ENCODE measurements at places on chromosomes 3 and 15. TPM values are rescaled to one million over a fixed set of nuclear protein-coding genes. Genes with fewer than 3 reads are reported as not detected.

DNA sequence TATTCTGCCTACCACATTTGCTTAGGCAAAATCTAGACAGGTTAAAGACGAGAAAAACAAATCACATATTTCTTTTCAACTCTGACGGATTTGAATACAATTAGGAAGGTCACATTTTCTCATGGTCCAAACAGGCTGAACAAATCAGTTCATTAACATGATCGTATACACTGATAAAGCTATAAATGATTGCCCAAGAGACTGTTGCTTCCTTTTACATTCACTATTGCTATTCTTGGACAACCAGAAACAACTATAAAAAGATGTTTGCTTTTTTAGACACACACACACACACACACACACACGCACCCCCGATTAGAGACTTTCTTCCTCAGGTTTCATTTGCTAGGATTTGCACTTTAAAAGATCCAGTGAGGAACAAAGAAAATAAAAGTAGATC, 122.3 kb upstream of the BHLHE40 start:
- no peak overlapping the region for H3K27ac ChIP-seq
- H3K4me1 ChIP-seq = peaks cover 7% of the 10 kb centered on the region
- DNase-seq = no peak
- no peak overlapping the region for H3K4me3 ChIP-seq

DNA sequence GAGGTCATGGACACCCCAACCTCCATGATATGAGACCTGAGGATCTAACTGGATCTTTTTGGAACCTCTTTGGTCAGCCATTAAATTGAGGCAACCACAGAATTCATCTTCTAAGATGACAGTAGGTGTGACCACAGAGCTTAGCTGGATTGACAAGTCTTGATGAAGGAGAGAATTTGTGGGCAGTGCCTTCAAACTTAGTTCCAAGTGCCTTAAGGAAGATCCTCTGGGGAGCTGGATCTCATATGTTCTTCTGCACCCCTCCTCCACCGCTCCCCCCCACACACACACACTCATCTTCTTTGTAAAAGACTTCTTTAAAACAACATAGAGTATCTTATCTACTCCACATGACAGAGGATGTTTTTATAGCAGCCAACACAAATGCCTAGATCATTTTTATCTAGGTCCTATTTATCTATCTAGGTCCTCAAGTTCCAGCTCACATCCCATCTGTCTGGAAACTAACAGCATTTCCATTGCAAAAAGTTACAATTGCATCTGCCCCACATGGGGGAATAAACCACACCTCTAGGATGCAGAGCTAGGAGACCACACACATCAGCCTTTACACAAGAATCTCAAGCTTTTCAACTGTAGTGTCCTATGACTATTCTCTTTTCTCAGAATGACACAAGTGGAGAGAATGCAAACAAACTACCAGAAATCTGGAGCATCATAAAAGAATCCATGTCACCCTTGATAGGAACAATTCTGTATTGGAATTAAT, 37.4 kb downstream of the WWTR1 start:
- DNase-seq = no peak
- H3K27me3 ChIP-seq = no peaks in the 10 kb centered on the region
- H3K4me1 ChIP-seq = peaks cover 95% of the 10 kb centered on the region
- peak overlapping the region; percentile 67 for H3K27ac ChIP-seq
- H3K4me3 ChIP-seq = no peak overlapping the region

- no peaks in the 10 kb centered on the region for H3K27me3 ChIP-seq
- H3K4me1 ChIP-seq = no peaks in the 10 kb centered on the region
- no peak for DNase-seq
- H3K4me3 ChIP-seq = no peak overlapping the region
These were observed 201.6 kb downstream of the EDEM1 start for GRCh38 chr3:5389057-5389456.

GRCh38 chr3:77933926-77934325, 894.0 kb downstream of the ROBO2 start:
- DNase-seq = no peak
- no peak overlapping the region for H3K4me3 ChIP-seq
- no peaks in the 10 kb centered on the region for H3K27me3 ChIP-seq
- H3K27ac ChIP-seq = no peak overlapping the region
- H3K4me1 ChIP-seq = no peaks in the 10 kb centered on the region

GRCh38 chr3:111882799-111883198, 23.7 kb downstream of the PHLDB2 start:
- peaks cover 8% of the 10 kb centered on the region for H3K36me3 ChIP-seq
- H3K27me3 ChIP-seq = no peaks in the 10 kb centered on the region
- no peak overlapping the region for H3K27ac ChIP-seq
- H3K4me3 ChIP-seq = no peak overlapping the region

- H3K27ac ChIP-seq = no peak overlapping the region
- H3K4me3 ChIP-seq = peak overlapping the region; percentile 15
- H3K4me1 ChIP-seq = peaks cover 7% of the 10 kb centered on the region
- no peaks in the 10 kb centered on the region for H3K36me3 ChIP-seq
These were observed 131.2 kb downstream of the RAP2B start for GRCh38 chr3:153293265-153293664.

GRCh38 chr3:106748472-106749262, 628.6 kb upstream of the CCDC54 start:
- DNase-seq = no peak
- H3K4me1 ChIP-seq = peaks cover 3% of the 10 kb centered on the region
- no peaks in the 10 kb centered on the region for H3K36me3 ChIP-seq

- no peak overlapping the region for H3K27ac ChIP-seq
- no peaks in the 10 kb centered on the region for H3K36me3 ChIP-seq
- no peak for DNase-seq
- no peaks in the 10 kb centered on the region for H3K4me1 ChIP-seq
- H3K4me3 ChIP-seq = no peak overlapping the region
These were observed 1155.8 kb downstream of the TUSC7 start for GRCh38 chr3:117865338-117865737.

- no peaks in the 10 kb centered on the region for H3K27me3 ChIP-seq
- no peaks in the 10 kb centered on the region for H3K4me1 ChIP-seq
- no peak for DNase-seq
- no peaks in the 10 kb centered on the region for H3K36me3 ChIP-seq
- H3K4me3 ChIP-seq = no peak overlapping the region
These were observed 394.9 kb upstream of the WNT5A start for GRCh38 chr3:55882006-55882405.

- no peak overlapping the region for H3K27ac ChIP-seq
- DNase-seq = no peak
- no peaks in the 10 kb centered on the region for H3K4me1 ChIP-seq
- no peaks in the 10 kb centered on the region for H3K27me3 ChIP-seq
- no peak overlapping the region for H3K4me3 ChIP-seq
These were observed 376.3 kb downstream of the GAP43 start for GRCh38 chr3:115999613-116000012.

DNA sequence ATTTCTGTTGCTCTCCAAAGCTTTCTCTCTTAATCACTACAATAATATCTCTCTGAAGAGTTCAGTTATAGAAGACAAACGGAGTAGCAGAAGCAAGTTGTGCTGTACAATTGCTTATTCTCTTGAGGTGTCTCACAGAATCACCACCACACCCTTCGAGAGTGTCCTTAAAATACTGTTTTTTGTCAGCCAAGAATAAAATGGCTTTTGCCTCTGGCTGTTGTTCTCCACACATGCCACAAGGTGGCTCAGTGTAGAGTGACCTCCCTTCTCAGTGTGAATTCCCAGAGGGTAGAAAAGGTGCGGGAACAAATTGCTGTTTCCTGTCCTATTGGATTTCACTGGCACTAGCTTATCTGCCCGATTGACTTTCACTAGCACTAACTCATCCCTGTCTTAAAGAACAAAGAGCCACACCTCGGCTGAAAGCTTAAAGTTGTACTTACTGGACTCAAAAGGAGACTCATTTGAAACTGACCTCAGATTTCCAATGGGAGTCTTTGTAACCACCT, 134.2 kb upstream of the SATB1 start:
- H3K27ac ChIP-seq = no peak overlapping the region
- DNase-seq = no peak
- H3K4me3 ChIP-seq = no peak overlapping the region
- H3K4me1 ChIP-seq = no peaks in the 10 kb centered on the region

- H3K27ac ChIP-seq = no peak overlapping the region
- H3K4me1 ChIP-seq = peaks cover 8% of the 10 kb centered on the region
- DNase-seq = no peak
- no peaks in the 10 kb centered on the region for H3K36me3 ChIP-seq
- no peaks in the 10 kb centered on the region for H3K27me3 ChIP-seq
These were observed 157.2 kb downstream of the RPLP1 start for GRCh38 chr15:69609776-69610175.

- DNase-seq = no peak
- H3K27me3 ChIP-seq = no peaks in the 10 kb centered on the region
- H3K4me1 ChIP-seq = no peaks in the 10 kb centered on the region
- no peak overlapping the region for H3K4me3 ChIP-seq
These were observed 477.7 kb downstream of the IGSF11 start for GRCh38 chr3:118556983-118557382.

GRCh38 chr3:181470349-181470748, 241.4 kb upstream of the SOX2 start:
- H3K4me1 ChIP-seq = no peaks in the 10 kb centered on the region
- DNase-seq = no peak
- H3K27me3 ChIP-seq = no peaks in the 10 kb centered on the region
- H3K36me3 ChIP-seq = no peaks in the 10 kb centered on the region
- H3K4me3 ChIP-seq = no peak overlapping the region

GRCh38 chr3:197847866-197848401, 56.9 kb downstream of the LRCH3 start:
- H3K36me3 ChIP-seq = peaks cover 38% of the 10 kb centered on the region
- no peaks in the 10 kb centered on the region for H3K4me1 ChIP-seq
- no peaks in the 10 kb centered on the region for H3K27me3 ChIP-seq
- no peak overlapping the region for H3K4me3 ChIP-seq

DNA sequence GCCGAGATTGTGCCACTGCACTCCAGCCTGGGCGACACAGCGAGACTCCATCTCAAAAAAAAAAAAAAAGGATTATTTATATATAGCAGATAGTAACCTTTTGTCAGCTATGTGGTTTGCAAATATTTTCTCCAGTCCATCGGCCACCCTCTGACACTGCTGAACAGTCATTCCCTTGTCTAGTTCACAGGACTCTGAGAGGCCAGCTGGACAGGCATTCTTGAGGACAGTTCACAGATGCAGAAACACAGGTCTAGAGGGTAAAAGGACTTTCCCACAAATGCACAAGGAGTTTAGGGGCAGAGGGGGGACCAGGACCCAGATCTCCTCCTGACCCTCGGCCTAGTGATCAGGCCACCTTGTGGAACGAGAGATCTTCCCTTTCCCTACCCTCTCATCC, 7.5 kb upstream of the TMEM40 start:
- H3K27ac ChIP-seq = no peak overlapping the region
- no peak for DNase-seq
- H3K27me3 ChIP-seq = no peaks in the 10 kb centered on the region
- H3K36me3 ChIP-seq = no peaks in the 10 kb centered on the region
- no peak overlapping the region for H3K4me3 ChIP-seq

DNA sequence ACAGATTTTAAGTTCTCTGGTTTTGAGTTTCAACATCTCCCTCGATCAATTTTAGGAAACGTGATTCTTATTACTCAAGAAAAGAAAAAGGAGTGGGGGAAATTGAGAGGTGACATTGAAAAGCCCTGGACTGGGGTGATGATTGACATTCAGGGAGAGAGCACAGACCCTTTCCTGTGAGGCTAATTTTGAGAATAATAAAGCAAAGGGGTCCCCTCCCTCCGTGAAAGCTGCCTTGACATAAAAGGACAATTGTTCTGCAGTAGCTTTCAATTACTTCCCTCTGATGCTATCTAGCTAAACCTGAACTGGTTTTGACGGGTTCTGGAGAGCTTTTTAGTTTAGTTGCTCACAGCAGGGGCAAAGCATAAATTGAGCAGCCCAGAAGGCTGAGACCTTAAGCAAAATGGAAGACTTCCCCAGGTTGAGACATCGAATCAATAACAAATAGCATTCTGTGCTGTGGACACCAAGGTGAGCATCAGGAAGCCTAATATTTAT, 14.4 kb upstream of the CMTM8 start:
- no peaks in the 10 kb centered on the region for H3K27me3 ChIP-seq
- H3K36me3 ChIP-seq = no peaks in the 10 kb centered on the region
- no peak overlapping the region for H3K27ac ChIP-seq
- DNase-seq = no peak
- H3K4me1 ChIP-seq = no peaks in the 10 kb centered on the region

DNA sequence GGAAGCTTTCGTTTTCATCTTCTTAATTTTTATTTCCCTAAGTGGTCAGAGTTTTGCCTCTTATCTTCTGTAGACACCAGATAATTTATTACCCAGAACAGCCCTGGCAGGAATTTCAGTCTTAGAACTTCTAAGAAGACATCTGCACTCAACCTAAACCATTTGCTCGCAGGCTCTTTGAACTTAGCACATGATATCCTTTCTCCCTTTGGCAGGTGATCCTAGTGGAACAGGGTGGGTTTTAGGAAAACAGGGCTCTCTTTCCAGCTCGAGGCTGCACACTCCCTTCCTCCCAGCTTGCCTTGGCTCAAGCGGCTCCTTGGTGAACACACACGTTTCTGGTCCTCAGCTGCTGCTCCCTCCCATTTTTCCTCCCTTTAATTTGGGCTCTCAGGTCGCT, 116.5 kb downstream of the THSD4 start:
- no peaks in the 10 kb centered on the region for H3K27me3 ChIP-seq
- DNase-seq = no peak
- H3K27ac ChIP-seq = peak overlapping the region; percentile 19
- no peak overlapping the region for H3K4me3 ChIP-seq

GRCh38 chr15:67744331-67745072, 80.8 kb upstream of the SKOR1 start:
- no peak for DNase-seq
- no peaks in the 10 kb centered on the region for H3K36me3 ChIP-seq
- H3K27ac ChIP-seq = no peak overlapping the region
- H3K4me1 ChIP-seq = no peaks in the 10 kb centered on the region
- no peak overlapping the region for H3K4me3 ChIP-seq

DNA sequence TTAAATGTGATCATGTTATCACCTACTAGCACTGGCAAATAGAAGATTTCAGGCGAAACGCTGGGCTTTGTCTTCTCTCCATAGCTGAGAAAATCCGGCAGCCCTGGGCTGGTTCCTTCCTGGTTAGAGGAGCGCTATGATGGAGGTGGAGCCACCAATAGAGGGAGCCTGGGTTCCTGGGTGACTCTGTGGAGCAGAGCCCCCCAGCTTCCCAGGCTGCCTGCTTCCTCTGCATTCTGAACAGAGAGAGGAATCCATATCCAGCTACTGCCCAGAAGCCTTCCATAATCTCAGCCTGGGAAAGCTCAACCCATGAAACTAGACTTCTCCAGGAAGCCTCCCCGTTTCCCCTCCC, 32.6 kb upstream of the IQSEC1 start:
- H3K4me3 ChIP-seq = no peak overlapping the region
- DNase-seq = no peak
- no peaks in the 10 kb centered on the region for H3K4me1 ChIP-seq
- H3K36me3 ChIP-seq = no peaks in the 10 kb centered on the region
- H3K27ac ChIP-seq = no peak overlapping the region

Gene AZI2
- 79.8 TPM for total RNA-seq

Gene IQCH
- total RNA-seq = 2.3 TPM

Gene CEMIP
- 1.2 TPM for total RNA-seq

Gene TUSC7
- total RNA-seq = not detected

Gene TICRR
- not detected for total RNA-seq

Gene GPR62
- total RNA-seq = not detected

Gene ACSBG1
- total RNA-seq = not detected

Gene CILP
- total RNA-seq = 8.5 TPM

Gene SCAANT1
- not detected for total RNA-seq

Gene CCR2
- 0.41 TPM for total RNA-seq

Gene ANKRD63
- not detected for total RNA-seq

Gene EPHA3
- 10.2 TPM for total RNA-seq

Gene ELL3
- 11.2 TPM for total RNA-seq

Gene OXNAD1
- total RNA-seq = 7.9 TPM

Gene PTPRG
- total RNA-seq = 154 TPM

Gene SPESP1
- total RNA-seq = 2.7 TPM

Gene IL5RA
- total RNA-seq = not detected

Data from thoracic aorta (tissue), 2 donors.